ENCODE measurements at places on chromosomes 12 and 14.

DNA sequence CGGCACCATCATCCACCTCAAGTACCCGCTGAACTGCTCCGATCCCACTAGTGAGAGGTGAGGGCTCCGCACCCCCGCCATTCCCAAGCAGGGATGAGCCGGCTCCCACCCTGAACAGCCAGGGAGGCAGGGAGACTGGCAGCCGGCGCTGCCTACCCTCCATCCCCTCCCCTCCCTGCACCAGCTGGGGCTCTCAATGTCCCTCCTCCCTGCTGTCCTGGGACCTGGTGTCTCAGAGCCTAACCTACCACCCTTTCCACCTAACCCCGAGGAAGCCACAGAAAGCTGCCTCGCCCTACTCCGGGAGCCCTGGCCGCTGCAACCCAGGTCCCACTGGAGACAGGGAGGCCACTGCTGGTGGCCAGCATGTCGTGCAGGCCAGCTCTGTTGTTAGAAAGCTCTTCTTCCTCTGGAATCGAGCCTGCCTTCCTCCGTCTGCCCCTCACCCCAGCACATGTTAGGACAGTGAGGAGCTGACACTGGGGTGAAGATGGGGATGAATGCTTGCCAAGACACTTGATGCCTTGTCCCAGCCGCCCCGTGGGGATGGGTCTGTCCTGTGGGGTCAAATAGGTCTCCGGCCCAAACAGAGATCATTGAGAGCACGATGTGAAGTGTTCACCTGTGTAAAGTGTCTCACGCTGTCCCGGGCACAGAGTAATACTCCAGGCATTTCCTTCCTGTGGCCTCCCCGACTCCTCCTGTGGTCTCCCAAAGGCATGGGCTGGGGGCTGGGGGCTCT, 1.1 kb downstream of the PTPN6 start:
- DNase-seq = peak; percentile 33

DNA sequence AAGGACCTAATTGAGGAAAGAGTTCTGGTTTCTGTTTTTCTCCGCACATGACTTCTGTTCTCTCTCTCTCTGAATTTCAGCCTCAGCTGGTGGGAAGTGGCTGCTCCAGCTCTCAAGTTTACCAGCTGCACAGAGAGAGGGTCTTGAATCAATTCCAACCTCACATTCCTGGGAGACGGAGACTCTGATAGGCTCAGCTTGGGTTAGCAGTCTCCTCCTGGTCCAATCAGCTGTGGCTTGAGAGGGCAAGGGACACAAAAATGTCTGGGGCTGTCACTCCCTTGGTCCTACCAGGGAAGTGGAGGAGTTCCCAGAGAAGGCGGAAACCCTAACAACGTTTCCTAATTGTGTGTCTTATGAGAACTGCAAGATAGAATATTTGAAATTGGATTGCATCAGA, 7.0 kb downstream of the CCDC63 start:
- no peak for DNase-seq

DNA sequence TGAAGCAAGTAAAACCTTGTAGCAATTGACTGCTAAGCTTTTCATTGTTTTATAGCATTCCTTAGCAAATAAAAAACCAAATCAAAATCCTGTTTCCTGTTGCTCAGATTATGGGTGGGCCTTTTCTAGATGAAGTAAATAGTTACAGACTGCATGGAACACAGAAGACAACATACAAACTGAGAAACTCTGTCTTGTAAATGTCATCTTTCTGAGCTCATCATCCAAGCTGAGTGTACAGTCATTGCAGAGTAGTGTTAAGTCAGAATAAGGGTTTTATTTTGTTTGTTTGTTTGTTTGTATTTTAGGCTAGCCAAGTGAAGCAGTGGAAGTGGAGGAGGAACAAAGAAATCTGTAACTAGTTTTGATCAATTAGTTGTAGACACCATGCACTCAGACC, 24.4 kb upstream of the BTG1 start:
- DNase-seq = no peak

GRCh38 chr14:92944976-92945375, 22.0 kb downstream of the CHGA start:
- no peak for DNase-seq

GRCh38 chr14:95197551-95197950, 40.2 kb upstream of the DICER1 start:
- no peak for DNase-seq

GRCh38 chr12:1781772-1782171, 38.6 kb upstream of the LRTM2 start:
- no peak for DNase-seq

DNA sequence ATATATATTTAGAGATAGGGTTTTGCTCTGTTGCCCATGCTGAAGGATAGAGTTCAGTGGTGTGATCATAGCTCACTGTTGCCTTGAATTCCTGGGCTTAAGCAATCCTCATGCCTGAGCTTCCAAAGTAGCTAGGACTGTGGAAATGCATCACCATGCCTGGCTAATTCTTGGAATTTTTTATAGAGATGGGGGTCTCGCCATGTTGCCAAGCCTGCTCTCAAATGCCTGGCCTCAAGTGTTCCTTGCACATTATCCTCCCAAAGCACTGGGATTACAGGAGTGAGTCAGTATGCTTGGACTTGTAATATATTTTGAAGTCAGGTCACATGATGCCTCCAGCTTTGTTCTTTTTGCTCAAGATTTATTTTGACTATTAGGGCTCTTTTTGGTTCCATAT, 178.0 kb downstream of the RPAP3 start:
- DNase-seq = no peak

GRCh38 chr14:61653507-61653906, 41.8 kb upstream of the HIF1A start:
- DNase-seq = no peak

DNA sequence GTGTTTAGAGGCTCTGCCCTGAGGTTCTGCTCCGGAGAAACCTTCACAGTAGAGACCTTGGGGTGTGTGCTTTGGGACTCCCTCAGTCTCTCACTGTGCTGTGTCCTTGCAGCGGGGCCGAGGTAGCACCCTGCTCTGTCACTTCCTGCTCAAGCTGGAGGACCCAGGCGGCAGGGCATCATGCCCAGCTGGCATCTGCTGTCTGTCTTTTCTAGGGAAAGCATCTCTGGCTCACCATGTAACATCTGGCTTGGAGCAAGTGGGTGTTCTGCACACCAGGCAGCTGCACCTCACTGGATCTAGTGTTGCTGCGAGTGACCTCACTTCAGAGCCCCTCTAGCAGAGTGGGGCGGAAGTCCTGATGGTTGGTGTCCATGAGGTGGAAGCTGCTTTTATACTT, 124.5 kb downstream of the ESRRB start:
- no peak for DNase-seq

- peak; percentile 26 for DNase-seq
Observed at GRCh38 chr14:34461334-34462131, 507 bp downstream of the SPTSSA start.

- no peak for DNase-seq
Observed at GRCh38 chr12:2076196-2076570, 23.4 kb downstream of the CACNA1C start.

- DNase-seq = no peak
Observed at GRCh38 chr14:53528185-53528671, 375.1 kb upstream of the DDHD1 start.

- DNase-seq = no peak
Observed at GRCh38 chr12:25592725-25593495, 39.8 kb upstream of the LMNTD1 start.

DNA sequence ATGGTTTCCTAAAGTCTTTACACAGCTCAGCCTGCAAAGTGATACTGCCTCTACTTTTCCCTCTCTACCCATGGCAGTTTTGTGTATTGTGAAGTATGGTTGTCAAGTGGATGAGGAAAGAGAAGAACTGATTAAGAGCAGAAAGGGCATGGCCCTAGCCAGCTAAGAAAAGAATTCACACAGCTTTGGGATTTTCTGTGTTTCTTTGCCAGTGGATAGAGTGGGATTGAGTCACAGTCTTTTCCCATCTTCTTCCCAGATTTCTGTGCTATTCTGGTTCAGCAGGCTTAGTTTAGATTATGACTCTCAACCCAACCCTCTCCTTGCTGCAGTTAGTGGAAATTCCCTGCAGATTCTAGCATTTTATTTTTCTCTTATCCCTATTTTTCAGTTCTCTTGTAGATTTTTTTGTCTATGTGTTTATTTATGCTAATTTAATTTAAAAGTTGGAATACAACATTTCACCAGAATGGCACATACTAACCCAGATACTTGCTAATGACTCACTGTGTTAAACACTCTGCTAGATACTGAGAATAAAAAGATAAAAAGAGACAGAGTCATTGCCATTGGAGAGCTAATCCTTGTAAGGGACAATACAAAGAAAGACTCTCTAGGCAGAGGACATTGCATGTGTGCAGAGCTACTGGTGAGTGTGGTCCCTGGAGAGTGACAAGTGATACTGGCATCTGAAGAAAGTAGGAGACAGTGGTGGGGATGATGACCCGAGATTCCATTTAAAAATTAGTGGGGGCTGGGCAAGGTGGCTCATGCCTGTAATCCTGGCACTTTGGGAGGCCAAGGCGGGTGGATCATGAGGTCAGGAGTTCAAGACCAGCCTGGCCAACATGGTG, 106.3 kb downstream of the ST8SIA1 start:
- DNase-seq = no peak

DNA sequence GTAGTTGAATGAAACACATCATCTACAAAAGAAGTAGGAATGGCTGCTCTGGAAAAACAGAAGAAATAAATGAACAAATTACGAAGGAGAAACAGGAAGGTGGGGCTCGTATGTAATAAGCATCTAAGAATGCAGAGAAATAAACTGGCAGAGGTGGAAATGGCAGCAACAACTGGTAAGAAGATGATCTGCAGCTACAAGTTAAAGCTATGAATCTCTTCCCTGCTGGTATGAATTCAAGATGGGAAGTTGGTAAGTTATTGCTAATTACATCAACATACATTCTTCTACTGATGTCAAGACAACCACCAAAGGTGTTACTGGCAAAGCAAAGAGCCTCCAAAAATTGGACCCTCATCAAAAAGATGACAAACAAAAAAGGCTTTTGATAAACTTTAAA, 59.8 kb downstream of the HECTD4 start:
- no peak for DNase-seq

DNA sequence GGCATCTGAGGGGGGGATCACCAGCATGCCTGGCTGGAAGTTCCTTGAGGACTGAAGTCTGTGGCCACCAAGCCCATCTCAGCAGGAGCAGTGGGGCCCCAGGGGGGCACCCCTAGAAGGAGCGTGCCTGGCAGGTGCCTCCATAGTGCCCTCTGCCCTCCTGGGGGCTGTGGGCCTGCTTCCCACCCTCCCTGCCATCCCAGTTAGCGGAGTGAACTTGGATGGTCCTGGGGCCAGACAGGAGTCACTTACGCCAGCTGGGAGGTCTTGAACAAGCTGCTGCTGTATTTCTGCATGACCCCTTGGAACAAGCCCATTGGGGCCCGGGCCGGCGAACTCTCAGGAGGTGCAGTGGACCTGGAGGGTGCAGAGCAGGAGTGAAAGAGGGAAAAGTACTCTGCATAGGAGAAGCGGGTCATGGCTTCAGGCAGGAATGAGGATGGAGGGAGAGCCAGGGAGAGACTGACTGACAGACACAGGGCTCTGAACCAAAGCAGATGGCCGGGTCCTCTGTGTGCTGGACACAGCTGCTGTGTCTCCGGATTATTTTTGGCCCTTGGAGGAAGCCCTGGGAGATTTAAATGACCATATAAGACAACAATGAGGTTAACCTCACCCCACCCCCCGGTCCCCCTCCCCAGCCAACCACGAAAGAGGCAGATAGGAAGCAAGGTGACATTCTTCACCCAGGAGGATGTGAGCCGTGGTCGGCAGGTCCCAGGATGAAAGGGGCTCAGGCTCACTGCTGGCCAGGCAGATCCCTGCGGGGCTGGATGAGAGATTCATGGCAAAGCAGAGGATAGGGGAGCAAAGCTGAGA, 19.6 kb downstream of the ASB2 start:
- DNase-seq = peak; percentile 37

DNA sequence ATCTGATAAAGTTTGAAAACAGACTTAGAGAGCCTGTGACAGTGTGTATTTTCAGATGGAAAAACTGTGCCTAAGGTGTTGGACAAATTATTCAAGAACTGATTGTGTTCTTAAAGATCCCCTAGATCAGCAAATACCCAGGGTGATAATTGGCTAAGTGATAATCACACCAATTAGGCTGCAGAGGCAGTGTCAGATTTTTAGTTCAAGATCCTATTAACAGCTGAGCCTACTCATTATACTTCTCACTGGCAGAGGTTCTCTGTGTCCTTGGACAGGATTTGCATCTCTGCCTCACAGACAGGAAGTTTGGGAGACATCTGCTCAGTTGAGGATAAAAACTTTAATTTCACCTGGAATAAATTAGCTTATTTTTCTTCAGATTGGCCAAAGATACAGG, 4.3 kb upstream of the FGD4 start:
- DNase-seq = no peak

- no peak for DNase-seq
Observed at GRCh38 chr14:79528828-79529416, 682.4 kb downstream of the DIO2 start.

- no peak for DNase-seq
Observed at GRCh38 chr12:130715998-130716968, at the start of gene RIMBP2. RIMBP2 (minus strand) TSS chr12:130716299; CDS start chr12:130479013, 237,286 bp downstream.

DNA sequence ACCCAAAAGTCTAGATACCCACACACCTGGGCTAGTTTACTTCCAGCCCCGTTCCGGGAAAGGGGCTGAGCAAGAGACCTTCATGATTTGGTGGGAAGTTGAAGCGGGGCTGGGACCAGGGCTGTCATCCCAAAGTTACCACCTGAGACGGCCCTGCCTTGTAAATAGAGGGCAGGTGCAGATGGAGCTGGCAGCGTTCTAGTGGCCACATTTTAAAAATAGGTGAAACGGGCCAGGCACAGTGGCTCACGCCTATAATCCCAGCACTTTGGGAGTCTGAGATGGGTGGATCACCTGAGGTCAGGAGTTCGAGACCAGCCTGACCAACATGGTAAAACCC, 43.4 kb downstream of the NFKBIA start:
- no peak for DNase-seq

- no peak for DNase-seq
Observed at GRCh38 chr14:37974421-37974820, 233.3 kb upstream of the SSTR1 start.

DNA sequence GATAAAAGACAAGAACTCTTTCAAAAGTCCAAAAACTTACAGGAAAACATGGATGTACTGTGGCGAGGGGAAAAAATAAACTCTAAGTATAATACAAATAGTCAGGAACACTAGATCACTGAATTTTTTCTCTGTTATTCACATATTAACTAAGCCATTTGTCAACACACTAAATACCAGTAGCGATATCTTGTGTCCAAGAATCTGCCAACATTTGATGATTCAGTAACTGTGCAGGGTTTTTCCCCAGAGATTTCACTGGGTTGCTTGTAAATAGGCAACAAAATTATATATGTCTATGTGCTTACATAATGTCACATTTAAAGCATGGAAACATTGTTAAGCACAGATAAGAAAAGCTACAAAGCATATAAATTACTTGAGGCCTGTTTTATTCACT, 205.9 kb downstream of the KIF21A start:
- no peak for DNase-seq

Measured in CD4-positive, alpha-beta T cell treated with Interleukin-6 for 4 hours (primary cell).